Activated T-cell treated with anti-CD3 and anti-CD28 coated beads, Interleukin-2, amount 50 U/mL, for 72 hours (primary cell): ENCODE measurements at places on chromosomes 7 and 10. TPM values are rescaled to one million over a fixed set of nuclear protein-coding genes. Genes with fewer than 3 reads are reported as not detected.

RPP38 gene
- 17.7 TPM for total RNA-seq

SOSTDC1 gene
- not detected for total RNA-seq

DOCK1 gene
- total RNA-seq = 0.35 TPM

GBX1 gene
- not detected for total RNA-seq

DNA sequence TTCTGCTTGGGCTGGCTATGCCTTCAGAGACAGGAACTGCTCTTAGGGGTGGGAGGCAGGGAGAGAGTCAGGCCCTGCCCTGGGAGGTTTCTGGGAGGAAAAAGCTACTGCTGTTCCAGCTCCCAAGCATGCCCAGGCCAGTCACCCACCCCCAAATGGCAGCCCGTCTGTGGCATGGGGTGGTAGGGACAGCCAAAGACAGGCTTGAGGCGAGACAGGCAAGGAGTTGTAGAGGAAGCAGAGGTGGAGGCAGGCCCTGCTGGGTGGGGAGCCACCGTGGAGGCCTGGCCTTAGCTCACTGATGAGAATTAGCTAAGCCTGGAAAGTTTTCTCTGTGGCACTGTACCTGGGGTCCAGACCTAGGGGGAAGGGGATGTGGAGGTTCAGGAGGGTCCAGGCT lies 6.6 kb upstream of the SAMD8 start:
- no peak for DNase-seq
